Activated T-cell treated with anti-CD3 and anti-CD28 coated beads for 1 hour (primary cell): ENCODE measurements at places on chromosomes 1 and 21.

GRCh38 chr21:26539566-26539965 lies 33.5 kb downstream of the CYYR1 start:
- DNase-seq, result no peak

GRCh38 chr1:8394456-8395321 lies 76.8 kb downstream of the SLC45A1 start:
- DNase-seq, result no peak

GRCh38 chr1:27505420-27505680 lies 15.4 kb upstream of the WASF2 start:
- no peak for DNase-seq

DNA sequence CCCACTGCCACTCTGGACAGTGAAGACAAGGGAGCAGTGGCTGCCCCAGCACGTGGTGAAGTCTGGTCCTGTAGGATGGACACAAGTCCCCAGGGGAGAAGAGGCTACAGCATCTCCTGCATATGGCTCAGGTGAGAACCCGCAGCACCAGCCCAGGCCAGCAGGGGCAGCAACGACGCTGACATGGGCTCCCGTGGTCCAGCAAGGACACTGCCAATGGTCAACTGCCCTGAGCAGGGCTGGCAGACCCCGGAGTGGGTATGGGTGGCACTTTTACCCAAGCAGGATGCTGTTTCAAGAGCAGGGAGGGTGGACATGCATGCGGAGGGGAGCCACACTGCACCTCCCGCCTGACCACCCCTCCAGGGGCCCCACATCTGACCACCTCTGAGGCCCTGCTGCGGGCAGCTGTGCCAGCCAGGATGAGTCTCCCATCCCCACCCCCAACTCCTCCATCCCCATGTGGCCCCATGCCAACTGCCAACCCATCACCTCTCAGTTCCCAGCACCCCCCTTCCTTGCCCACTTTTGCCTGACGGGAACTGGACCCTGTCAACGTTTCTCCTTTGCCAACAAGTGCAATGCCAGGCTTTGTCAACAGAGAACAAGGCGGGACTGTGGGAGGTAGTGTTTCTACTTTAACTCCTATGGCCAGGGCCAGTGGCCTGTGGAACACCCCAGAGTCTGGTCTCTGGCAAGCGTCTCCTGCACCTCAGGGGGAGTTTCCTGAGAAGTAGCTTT lies 8.6 kb downstream of the MORN1 start:
- no peak for DNase-seq

DNA sequence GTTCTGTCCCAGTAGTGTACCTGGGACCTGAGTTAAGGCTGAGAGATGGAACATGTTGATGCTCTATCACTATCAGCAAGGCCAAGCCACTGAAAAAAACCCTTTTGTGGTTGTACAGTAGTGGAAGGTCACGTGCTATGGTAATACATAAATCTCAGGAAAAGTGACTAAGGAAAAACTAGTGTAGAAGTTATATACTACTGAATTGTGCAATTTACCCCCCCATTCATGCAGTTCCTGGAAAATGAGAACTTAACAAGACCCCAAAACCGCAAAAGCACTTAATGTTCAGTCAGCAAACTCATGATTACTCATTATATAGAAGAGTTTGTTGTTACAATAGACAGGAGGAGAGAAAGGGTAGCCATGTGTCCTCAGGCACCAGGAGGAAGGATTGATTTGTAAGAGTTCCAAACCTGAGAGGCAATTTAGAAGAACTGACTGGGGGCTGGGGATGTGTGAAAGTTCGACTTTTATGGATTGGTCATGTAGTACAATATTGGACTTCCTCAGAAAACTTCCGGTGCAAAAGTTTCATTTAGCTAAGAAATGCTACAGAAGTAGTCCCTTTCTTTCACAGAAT lies 91.6 kb downstream of the RGL1 start:
- no peak for DNase-seq

DNA sequence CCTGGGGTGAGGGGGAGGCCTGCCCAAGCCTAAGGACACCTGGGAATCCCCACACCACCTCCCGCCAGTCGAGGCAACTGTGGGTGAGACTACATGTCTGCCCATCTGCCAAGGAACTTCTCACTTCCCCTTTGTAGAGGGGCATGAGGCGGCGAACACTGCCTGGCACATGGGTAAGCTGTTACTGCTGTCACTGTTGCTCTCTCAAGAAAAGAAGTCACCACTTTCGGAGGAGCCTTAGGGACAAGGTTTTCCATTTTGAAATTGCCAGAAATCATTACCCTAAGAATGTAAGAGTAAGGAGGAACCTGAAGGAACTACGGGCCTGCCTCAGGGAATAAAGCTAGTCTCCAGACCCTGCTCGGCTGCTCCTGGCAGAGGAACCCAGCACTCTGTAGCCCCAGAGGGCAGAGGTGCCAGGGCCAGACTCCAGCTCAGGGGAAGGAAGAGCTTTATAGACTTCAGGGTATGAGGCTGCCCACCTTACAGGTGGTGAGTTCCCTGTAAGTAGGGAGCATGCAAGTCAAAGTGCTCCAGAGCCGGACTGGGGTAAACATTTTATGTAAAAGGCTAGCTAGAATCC lies 23.3 kb downstream of the SLC2A1 start:
- DNase-seq, result no peak

- DNase-seq, result no peak
Measured at GRCh38 chr1:12528021-12528852, 89.8 kb downstream of the DHRS3 start.

DNA sequence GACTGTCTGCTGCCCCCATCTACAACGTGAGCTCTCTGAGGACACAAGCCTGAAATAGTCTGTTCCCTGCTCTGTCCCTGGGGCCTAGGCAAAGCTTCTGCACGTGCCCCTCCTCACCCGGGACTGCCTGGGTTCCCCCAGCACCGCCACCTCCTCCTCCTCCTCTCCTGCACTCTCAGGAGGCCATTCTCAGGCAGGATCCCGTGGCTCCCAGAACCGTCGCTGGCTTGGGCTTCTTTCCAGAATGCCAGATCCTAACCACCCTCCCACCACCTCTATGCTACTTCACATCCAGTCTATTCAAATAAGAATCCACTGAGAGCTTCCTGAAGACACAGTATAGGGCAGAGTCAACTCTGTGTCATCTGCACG lies 11.2 kb downstream of the NPHP4 start:
- no peak for DNase-seq

GRCh38 chr21:41170442-41170841 lies 2.5 kb downstream of the BACE2 start:
- no peak for DNase-seq

DNA sequence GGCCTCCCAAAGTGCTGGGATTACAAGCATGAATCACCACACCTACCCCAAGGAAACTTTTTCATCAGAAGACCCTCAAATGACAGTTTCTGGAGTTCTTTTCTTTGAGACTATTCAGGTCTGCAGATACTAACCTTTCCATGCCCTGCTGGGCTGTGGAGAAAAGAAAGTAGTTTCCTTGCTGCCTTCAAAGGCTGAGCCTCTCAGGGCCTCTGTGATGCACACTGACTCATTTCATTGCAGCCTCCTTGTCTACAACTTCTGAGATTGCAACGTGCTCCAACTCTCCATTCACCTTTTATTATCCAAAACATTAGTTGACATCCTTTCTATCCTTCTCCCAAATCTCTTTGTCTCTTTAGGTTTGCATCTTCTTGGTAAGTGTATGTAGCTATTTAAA lies 8.8 kb upstream of the SAMSN1 start:
- DNase-seq, result no peak

DNA sequence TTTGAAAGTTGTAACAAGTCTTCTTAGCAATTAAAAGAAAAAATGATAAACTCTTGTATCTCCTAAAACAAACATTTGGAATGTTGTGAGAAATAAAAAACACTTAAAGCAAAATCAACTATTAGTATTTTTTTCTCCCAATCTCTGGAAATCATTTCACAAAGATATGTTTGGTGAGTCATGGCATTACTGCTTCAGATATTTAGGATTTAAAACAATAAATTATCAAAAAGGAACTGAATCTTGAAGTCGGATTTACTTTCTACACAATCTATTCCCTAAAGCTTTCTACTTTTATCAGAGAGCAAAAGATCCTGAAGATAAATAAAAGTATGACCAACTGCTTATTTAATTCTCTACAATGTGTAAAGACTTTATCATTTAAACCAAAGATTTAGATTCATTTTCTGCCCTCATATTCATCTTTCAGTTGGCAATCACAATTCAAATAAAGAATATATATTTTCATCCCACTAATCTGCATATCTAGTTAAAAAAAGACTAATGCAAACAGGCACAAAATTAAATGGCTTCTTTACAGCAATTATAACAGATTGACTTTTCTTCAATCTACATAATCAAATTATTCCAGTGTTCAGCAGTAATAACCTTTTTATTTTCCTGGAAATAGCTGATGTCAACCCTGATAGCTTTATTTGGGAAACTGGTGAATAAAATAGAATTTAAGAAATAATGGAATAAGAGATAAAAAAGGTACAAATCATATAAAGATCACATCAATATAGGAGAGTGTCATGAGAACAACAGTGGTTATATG lies 230.0 kb downstream of the COP1 start:
- no peak for DNase-seq

- DNase-seq, result no peak
Measured at GRCh38 chr1:174761901-174762585, 237.7 kb upstream of the CACYBP start.

DNA sequence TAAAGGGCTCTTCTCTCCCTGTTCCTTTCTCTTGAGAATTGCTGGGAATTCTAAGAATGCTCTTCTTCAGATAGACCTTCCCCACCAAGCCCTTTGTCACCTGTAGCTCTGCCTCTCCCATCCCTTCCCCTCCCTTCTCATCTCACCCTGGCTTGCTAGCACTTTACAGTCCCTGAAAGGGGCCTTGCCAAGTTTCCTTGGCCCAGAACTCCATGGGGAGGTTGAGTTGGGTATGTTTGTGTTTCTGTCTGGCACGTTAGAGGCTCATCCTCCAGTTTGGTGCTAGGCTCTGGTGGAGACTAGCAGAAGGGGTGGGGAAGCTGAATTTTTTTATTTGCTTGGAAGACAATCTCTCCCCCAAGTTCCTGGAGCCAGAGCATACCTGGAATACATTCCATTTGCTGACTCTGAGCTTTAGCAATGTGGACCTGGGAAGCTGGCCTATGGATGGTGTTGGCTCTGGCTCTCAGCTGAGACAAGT lies 4.9 kb downstream of the CGN start:
- no peak for DNase-seq

GRCh38 chr1:221594576-221594975 lies 147.3 kb downstream of the DUSP10 start:
- DNase-seq, result no peak

DNA sequence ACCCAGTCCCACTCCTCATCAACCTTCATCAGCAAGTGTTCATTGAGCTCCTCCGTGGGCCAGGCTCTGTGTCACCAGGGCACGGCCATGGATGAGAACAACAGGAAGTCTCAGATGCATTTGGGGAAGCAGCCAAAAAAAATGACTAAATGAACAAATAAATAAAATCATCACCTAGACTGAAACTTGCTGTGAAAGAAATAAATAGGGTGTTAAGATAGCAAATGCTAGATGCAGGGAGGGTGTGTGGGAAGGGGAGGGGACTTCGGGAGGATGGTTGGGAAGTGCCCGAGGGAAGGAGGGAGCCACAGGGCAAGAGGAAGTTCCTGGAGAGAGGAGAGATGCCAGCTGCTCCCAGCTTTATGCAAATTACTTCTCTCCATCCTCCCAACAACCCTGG lies 696.7 kb downstream of the PTPRU start:
- no peak for DNase-seq

- peak; percentile 57 for DNase-seq
Measured at GRCh38 chr21:36297938-36298572, 21.9 kb upstream of the MORC3 start.

- no peak for DNase-seq
Measured at GRCh38 chr21:44970766-44971671, 31.2 kb downstream of the SLX9 start.

DNA sequence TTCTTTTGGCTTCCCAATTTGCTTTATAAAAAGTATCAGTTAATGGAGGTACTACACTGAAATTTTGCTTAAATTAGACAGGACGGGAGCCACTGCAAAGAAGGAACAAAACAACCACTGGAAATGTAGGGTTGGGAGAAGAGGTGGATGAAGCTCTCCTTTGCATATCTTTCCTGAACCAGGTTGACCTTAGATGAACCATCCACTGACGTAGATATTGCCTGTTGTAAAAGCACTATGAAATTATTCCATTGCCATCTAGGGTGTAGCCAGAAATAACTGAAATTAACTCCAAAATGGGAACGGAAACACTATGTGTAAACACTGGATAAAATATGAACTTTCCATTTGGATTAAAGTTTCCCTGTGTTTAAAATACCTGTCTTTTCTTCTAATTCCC lies 1.2 kb upstream of the ABL2 start:
- no peak for DNase-seq
